NCI-H748 treated with DMSO at 0.1 percent for 48 hours (cell line): ENCODE measurements at places on chromosomes 6 and 20.

- DNase-seq = no peak
These were observed 65.2 kb upstream of the CCN2 start for GRCh38 chr6:132016396-132016795.

GRCh38 chr20:46690219-46691106 is 1.2 kb upstream of the TP53RK start:
- DNase-seq = no peak

- DNase-seq = no peak
These were observed 13.1 kb upstream of the TCP11 start for GRCh38 chr6:35154262-35154661.

- peak; percentile 11 for DNase-seq
These were observed 69.6 kb downstream of the TBXT start for GRCh38 chr6:166097914-166098522.

DNA sequence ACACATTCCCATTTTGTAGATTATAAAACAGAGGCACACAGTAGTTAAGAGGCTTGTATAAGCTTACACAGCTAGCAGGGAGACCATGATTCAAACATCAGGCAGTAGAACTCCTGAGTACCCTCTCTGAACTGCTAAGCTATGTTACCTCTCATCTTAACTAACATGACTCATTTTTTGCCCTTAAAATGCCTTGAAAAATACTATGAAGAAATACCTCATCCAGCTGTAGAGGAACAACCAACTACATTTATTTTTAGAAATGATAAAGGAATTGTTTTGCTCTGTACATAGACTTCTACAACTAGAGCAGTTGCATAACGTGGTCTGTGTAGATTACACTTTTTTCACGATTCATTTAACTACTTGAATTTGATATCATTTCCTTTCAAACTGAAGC is 102.1 kb downstream of the FLRT3 start:
- no peak for DNase-seq

DNA sequence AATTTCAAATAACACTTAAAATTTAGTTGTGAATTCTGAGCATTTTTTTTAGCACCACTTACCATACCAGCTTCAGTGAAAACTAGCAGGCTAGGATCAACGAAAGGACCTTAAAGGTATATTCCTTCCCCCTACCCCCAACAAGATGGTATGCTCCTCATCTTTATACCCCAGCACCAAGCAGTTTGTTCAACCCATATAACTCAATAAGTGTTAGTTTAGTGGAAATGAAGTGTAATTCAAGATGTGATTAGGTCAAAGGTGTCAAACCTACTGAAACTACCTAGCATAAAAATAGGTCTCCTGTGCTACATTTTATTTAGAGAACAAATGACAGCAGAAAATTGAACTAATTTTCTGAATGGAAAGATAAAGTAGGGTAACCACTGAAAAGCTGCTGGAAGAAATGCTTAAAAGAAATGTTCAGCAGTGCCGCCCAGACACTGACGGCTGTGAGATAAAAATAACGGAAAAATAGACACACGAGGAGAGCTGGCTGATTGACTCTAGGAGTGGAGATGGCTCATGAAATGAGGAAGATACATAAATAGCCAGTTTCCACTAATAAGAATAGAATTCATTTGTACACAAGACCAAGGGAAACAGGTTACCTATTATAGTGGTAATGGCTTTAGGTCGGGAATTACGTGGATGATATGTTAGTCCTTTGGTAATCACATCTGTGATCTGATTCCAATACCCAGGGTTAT is 94.8 kb downstream of the IPCEF1 start:
- DNase-seq = no peak

- DNase-seq = no peak
These were observed 584 bp downstream of the KIF13A start for GRCh38 chr6:17986656-17987446.

- DNase-seq = no peak
These were observed 96.5 kb downstream of the ERMARD start for GRCh38 chr6:169847901-169848311.

- DNase-seq = no peak
These were observed 1.1 kb downstream of the MGME1 start for GRCh38 chr20:17969884-17970409.

- DNase-seq = no peak
These were observed 42.8 kb downstream of the CHD6 start for GRCh38 chr20:41575412-41575811.

- no peak for DNase-seq
These were observed 12.7 kb downstream of the AHCY start for GRCh38 chr20:34290471-34290870.

GRCh38 chr20:61030130-61030529 is 221.9 kb upstream of the CDH4 start:
- no peak for DNase-seq

GRCh38 chr6:113598786-113599185 is 258.4 kb upstream of the MARCKS start:
- DNase-seq = no peak

- DNase-seq = peak; percentile 91
These were observed 53.3 kb upstream of the DACT2 start for GRCh38 chr6:168372889-168373288.

GRCh38 chr6:125154118-125154760 is 666 bp downstream of the TPD52L1 start:
- DNase-seq = no peak

GRCh38 chr6:42417641-42418112 is 34.0 kb downstream of the TRERF1 start:
- DNase-seq = no peak

GRCh38 chr6:56958481-56958880 is 3.6 kb downstream of the BEND6 start:
- no peak for DNase-seq

DNA sequence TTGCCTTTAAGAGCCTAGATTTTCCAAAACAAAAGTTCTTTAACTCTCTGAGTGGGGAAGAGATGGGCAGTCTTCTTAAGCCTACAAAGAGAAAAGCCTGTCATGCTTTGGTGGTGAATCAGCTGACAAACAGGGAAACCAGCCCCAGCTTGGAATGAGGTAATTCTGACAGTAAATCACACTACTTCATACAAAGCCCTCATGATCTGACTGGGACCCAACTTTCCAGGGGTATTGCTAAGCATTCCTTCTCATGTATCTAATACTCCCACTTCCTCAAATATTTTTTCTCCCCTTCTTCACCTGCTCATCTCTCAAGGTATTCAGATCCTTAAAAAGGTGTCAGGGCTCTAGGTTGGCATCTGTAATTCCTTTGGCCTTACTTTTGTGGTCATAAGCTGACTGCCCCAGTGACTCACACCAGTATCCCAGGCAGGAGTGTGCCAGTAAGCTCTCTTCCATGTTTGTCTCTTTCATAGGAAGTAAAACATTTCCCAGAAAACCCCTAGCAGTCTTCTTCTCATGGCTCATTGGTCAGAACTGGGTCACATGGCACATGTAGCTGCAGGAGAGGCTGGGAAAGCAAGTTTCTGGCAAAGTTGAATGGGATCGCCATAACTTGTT is 15.0 kb upstream of the TBC1D22B start:
- no peak for DNase-seq

DNA sequence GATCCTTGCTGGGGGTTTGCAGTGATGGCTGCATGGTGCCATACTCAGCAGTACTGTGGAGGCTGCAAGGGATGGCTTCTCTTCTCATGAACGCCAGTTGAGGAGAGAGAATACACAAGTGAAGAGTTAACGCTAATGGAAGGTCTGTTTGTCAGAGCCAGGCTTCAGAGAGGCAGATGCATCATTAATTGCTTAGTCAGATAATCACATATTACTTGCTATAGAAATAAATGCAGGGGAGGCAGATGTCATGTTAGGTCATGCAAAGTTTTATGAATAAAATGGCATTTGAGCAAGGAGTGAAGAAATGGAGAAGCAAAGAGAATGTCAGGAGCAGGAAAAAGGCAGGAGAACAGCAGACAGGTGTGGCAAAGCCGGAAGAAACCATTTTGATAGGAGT is 51.2 kb downstream of the CDS2 start:
- no peak for DNase-seq

DNA sequence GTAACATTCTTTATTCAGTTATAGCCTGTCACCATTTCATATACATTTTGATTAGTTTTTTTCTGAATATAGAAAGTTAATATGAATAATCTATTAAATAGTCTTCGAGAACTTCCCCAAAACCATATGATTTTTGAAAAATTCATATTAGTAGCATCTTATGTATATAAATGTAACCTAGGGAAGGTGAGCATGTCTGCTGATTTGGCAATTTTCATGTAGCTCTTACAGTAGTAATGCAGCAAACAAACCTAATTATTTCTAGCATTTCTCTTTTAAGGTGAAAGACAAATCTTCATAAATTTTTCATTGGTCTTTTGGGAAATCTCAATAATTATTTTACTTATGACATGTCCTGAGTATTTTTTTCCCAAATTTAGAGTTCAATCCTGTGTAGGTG is 939.0 kb downstream of the TBC1D32 start:
- DNase-seq = no peak

DNA sequence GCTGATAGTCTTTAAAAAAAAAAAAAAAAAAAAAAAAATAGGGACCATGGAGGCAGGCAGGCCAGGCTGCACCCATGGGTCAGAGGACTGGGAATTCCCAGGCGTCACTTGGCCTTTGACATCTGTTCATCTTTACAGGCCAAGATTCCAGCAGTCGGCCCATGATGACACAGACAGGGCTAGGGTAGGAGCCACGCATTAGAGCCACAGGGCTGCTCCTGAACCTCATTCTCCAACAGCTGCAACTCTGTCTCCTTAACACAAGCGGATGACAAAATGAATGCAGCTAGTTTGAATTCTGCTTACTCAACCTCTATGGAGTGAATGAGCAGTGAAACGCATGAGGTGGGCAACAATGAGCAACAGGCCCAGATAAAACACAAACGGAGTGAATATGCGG is 126.4 kb downstream of the LY86 start:
- no peak for DNase-seq

DNA sequence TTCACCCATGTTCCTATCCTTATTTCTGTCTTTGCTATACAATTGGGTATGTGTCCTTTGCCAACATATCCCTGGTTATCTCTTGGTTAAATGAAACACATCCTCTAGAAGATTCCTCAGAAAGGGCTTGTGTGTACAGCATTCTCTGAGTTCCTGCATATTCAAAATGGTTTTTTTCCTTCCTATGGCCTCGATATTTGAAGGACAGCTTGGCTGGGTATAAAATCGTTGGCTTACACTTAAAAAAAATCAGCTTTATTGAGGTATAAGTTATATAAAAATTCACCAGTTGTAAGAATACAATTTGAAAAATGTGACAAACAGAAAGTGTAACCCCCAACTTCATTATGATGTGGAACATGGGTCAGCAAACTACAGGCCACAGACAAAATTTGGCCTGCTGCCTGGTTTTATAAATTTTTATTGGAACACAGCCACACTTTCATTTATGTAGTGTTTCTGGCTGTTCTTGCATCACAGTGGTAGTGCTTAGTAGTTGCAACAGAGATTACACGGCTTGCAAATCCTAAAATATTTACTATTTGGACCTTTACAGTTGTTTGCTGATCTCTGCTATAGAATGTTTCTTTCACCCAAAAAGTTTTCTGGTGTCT is 16.7 kb downstream of the PCMT1 start:
- DNase-seq = no peak

- no peak for DNase-seq
These were observed 246.0 kb upstream of the RUNX2 start for GRCh38 chr6:45082091-45082490.

DNA sequence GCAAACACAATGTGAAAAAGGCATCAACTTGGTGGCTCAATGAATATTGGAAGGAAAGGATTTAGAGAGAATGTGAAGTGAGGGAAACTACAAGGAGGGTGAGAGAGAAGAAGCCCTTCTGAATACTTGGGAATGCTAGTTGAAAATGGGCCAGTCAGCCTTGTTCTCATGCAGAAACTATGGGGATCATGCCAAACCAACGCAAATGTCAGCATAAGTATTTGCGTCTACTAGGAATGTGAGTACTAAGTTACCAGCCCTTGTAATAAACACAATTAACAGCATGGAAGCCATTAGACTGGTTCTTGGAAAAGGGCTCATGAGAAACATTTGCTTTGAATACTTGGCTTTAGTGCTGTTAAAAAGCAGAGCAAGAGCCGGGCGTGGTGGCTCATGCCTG is 54.9 kb upstream of the AIG1 start:
- no peak for DNase-seq

DNA sequence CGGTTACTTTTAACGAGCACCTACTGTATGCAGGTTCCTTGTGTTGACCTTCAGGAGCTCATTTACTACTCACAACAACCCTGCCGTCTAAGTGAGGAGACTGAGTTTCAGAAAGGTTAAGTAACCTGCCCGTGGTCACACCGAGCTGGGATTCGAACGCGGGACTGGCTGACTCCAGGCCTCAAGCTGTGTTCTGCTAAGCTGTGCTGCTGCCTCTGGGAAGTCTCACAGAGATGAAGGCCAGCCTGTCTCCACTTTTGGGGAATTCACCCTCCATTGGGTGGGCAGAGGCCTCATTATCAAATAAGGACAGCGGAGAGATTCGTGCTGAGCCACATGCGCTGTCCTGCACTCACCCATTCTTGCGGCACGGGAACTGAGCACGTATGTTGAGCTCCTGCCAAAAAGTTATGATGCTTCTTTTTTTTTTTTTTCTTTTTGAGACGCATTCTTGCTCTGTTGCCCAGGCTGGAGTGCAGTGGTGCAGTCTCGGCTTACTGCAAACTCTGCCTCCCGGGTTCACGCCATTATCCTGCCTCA is 25.9 kb upstream of the MYT1 start:
- DNase-seq = no peak
